ENCODE measurements at places on chromosomes 16 and 17.

GRCh38 chr17:43576563-43577229, 30.6 kb upstream of the ETV4 start:
- peak; percentile 63 for DNase-seq

GRCh38 chr17:36089339-36089865, 541 bp downstream of the CCL3 start:
- no peak for DNase-seq

GRCh38 chr16:13437413-13437795, 482.6 kb upstream of the ERCC4 start:
- DNase-seq = no peak

DNA sequence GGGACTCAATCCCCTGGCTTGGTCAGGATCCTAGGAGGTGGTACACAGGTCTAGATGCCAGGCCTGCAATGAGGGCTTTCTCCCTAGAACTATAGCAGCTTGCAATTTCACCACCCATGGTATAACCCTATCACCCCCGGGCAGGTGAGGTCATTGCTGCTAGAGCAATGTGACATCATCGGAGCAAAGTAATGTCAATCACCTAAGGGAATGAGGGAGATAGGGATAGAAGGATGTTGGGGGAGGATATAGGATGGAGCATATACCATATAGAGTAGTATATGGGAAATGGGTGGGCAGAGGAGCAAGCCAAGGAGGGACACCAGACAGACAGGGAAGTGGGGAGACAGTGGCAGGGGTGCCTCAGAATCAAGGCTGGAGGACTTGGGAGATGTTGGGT, 3.3 kb downstream of the KCNH4 start:
- no peak for DNase-seq

DNA sequence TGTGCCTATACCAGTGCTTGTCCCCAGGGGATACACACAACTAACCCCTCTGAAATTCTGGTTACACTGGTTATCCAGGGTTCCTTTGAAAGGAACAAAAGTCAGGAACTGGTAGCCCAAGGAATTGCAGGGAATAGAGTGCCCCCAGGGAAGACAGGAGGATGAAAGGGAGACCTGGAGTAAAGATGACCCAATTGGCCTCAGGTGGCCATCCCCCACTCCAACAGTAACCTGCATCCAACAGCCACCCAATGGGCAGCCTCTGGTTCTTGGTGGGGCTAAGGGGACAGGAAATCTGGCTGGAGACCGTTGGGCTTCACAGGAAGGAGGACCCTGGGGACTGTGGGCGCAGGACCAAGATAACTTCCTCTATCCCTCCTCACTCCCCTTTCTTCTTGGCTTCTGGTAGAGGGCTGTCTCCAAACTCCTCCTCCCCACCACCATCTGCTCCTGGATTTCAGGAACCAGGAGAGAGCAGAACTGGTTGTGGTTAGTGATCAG, 826 bp upstream of the MPO start:
- no peak for DNase-seq

GRCh38 chr17:58369214-58370031, 17.4 kb upstream of the SUPT4H1 start:
- no peak for DNase-seq

- peak; percentile 93 for DNase-seq
Observed at GRCh38 chr17:39730095-39730921, at the start of gene MIEN1. Gene MIEN1, minus strand, starts transcription at chr17:39730532. Its CDS starts 37 bp downstream, at chr17:39730495.

DNA sequence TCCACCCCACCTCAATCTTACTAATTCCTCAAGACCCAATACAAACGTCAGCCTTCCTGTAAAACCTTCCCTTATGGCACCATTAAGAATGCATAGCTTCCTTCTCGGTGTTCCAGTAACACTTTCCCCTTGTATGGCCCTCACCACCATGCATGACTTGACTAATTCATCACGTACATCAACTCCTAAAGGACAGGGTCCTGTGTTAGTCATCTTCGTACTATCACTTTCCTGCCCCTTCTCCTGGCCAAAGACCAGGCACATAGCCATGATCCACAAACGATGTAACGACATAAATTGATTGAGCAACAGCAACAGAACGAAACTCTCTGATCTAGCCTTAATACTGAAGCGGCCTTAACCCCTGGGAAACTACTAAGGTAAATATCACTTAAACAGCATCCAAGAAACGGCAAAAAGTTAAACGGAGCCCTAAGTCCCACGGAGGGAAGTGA, 612 bp downstream of the PSMD12 start:
- peak; percentile 44 for DNase-seq

DNA sequence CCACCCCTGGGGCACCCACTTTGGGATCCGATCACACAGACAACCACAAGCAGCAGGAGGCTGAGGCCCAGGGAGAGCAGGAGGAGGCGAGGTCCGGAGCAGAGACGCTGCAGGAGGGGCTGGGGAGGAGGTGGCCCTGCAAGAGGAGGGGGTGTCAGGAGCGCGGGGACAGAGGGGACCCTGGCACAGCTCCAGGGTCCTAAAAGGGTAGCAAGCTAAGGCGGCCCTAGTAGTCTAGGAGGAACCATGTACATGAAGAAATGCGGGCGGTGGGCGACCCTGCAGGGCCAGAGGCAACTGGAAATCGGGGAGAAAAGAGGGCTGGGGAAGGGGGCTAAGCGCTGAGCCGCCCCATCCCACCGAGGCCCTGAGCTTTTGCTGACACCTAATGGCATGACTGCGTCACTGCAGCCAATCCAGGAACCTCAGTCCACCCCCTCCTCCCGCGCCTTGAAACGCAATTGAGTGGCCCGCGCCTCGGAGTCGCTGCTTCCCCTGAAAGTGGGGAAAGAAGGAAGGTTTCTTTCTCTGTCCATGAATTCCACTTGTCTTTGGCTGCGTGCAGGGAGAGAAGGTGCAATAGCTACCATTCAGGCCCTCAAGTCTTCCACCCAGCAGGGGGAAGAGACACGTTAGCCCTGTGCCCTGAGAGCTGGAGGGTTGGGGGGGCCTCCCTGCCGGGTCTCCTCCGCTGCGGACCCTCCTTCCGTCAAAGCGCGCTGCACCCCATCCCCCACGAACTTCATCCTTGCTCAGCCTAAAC, 1.8 kb downstream of the ASGR1 start:
- DNase-seq = peak; percentile 68

- DNase-seq = peak; percentile 56
Observed at GRCh38 chr16:90008708-90009145, 10.5 kb downstream of the DBNDD1 start.

GRCh38 chr16:2033057-2033908, 6.6 kb downstream of the NHERF2 start:
- DNase-seq = no peak

DNA sequence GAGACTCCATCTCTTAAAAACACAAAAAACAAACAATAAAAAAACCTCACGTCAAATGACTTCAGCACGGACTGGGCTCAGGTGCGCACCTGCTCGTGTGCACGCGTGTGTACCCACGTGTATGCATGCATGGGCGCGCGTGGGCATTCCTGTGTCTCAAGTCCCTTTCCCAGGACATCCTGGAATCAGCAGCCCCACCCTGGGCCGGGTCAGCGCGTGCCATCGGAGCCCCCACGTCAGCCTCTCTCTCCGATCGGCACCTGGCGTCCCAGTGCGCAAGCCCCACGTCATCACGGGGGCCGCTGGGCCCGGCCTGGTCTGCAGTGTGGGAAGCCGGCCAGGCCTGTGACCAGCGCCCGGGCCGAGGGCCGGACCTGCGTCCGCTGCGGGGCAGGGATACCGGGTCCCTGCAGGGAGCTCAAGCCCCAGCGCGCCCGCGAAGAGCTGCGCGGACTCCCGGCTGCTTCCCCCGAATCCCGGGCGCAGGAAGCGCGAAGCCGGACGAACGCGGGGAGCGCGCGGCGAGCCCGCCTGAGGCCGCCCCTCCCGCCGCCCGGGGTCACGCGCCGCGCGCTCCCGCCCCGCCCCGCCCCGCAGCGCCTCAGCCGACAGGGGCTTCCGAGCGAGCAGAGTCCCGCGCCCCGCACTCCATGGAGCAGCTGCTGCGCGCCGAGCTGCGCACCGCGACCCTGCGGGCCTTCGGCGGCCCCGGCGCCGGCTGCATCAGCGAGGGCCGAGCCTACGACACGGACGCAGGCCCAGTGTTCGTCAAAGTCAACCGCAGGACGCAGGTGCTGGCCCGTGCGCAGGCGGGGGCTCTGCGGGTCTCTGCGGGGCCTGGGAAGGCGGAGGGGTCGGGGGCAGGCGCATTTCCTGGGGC, at the start of gene FN3K:
Gene FN3K (plus strand): TSS at position 629 of the 880 bp plus-strand sequence. CDS start 22 bp downstream, at position 651.
- DNase-seq = peak; percentile 8

DNA sequence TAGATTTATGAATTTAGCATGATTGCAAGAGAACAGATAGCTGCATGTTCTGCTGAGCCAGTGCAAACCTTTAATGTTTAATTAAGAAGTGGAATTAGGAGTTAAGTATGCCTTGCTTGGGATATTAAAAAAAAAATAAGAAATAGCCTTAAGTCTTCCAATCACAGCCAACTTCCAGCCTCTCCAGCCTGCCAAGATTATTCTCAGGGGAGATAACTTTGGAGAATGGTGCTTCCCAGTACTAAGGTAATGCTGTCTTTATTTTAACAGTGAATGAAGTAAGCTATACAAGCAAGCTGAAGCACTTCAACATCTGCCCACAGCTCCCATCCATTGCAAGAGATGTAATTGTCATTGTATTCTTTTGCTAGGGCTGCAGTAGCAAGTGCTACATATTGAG, 389.5 kb upstream of the ASIC2 start:
- no peak for DNase-seq

Measured in CD4-positive, alpha-beta T cell treated with Interleukin-15 for 4 hours (primary cell).